ENCODE measurements at places on chromosomes 11 and 22. TPM values are rescaled to one million over a fixed set of nuclear protein-coding genes. Genes with fewer than 3 reads are reported as not detected.

The TECTA gene
- 0.48 TPM for total RNA-seq

The C11orf71 gene
- 9.8 TPM for total RNA-seq

The OTOG gene
- not detected for total RNA-seq

The EIF4ENIF1 gene
- 20.2 TPM for total RNA-seq

The HTR3A gene
- total RNA-seq: not detected

The OR5B21 gene
- total RNA-seq: not detected

The CFL1 gene
- total RNA-seq: 798 TPM

The INCENP gene
- 16.1 TPM for total RNA-seq

The LIF gene
- total RNA-seq: 74.7 TPM

The OR8D1 gene
- total RNA-seq: not detected

The MDK gene
- total RNA-seq: 13.8 TPM

The KCNQ1 gene
- total RNA-seq: 5.0 TPM

The CRYAB gene
- total RNA-seq: 327 TPM

The OR8G5 gene
- total RNA-seq: not detected

The BTBD18 gene
- not detected for total RNA-seq

The OR10A2 gene
- total RNA-seq: not detected

The GLYAT gene
- 1.2 TPM for total RNA-seq

The TRPC6 gene
- total RNA-seq: 14.0 TPM

The DUSP8 gene
- 4.5 TPM for total RNA-seq

The ACRV1 gene
- not detected for total RNA-seq

The RIBC2 gene
- 0.56 TPM for total RNA-seq

The SLC25A1 gene
- 135 TPM for total RNA-seq

The BIRC3 gene
- 3.4 TPM for total RNA-seq

The DERL3 gene
- total RNA-seq: 0.47 TPM

The OR2AG2 gene
- total RNA-seq: not detected

The CCDC116 gene
- total RNA-seq: 0.46 TPM

The RIMBP3C gene
- not detected for total RNA-seq

The MUC2 gene
- total RNA-seq: not detected

The OR52I1 gene
- not detected for total RNA-seq

The SMDT1 gene
- total RNA-seq: 16.2 TPM

The SHISA8 gene
- not detected for total RNA-seq

The LRP5 gene
- 41.2 TPM for total RNA-seq

The C11orf87 gene
- total RNA-seq: 0.12 TPM

The AIFM3 gene
- 1.0 TPM for total RNA-seq

The SUN2 gene
- 387 TPM for total RNA-seq

The LRRC55 gene
- not detected for total RNA-seq

The OR6A2 gene
- total RNA-seq: 0.24 TPM

The MS4A5 gene
- not detected for total RNA-seq

The SLC6A5 gene
- total RNA-seq: not detected

The NEFH gene
- 0.32 TPM for total RNA-seq

The SAA1 gene
- total RNA-seq: 170 TPM

The MYEOV gene
- 0.95 TPM for total RNA-seq

The C11orf97 gene
- total RNA-seq: not detected

The B4GALNT4 gene
- 3.6 TPM for total RNA-seq

The C1QTNF4 gene
- total RNA-seq: 2.8 TPM

The UCP3 gene
- 0.74 TPM for total RNA-seq

The LTO1 gene
- 9.9 TPM for total RNA-seq

The OOSP4A gene
- not detected for total RNA-seq

The TIMM10B gene
- 50.4 TPM for total RNA-seq

All from omental fat pad (tissue), 4 donors.